ENCODE measurements at places on chromosomes 16 and 17. TPM values are rescaled to one million over a fixed set of nuclear protein-coding genes. Genes with fewer than 3 reads are reported as not detected.

KCNJ2 gene
- total RNA-seq, result 21.4 TPM

KRTAP2-3 gene
- total RNA-seq, result not detected

PLA2G10 gene
- not detected for total RNA-seq

THOC6 gene
- 36.8 TPM for total RNA-seq

ZFPM1 gene
- total RNA-seq, result 0.97 TPM

NPTX1 gene
- 0.65 TPM for total RNA-seq

UTS2R gene
- not detected for total RNA-seq

EVI2A gene
- 1.3 TPM for total RNA-seq

CBFA2T3 gene
- not detected for total RNA-seq
